NCI-H2171 (cell line): ENCODE measurements at places on chromosomes 2 and 18.

- DNase-seq = no peak
Measured at GRCh38 chr18:62080172-62080900, 106.5 kb downstream of the PIGN start.

DNA sequence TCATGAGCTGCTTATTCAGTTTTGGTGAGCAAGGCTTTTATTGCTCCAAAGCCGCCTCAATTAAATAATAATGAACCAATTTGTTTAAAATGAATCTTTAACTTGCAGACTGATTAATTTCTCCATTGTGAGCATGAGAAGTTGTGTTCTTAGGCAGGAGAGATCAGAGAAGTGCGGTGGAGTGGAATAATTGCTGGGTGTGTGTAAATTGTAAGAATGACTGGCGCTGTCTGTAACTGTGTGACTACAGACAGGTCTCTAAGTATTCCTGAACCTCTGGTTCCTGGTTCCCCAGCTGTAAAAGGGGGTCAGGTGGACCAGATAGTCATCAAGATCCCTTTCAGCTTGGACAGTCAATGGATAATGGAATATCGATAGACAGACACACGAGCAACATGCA lies 98.0 kb upstream of the EFEMP1 start:
- no peak for DNase-seq

DNA sequence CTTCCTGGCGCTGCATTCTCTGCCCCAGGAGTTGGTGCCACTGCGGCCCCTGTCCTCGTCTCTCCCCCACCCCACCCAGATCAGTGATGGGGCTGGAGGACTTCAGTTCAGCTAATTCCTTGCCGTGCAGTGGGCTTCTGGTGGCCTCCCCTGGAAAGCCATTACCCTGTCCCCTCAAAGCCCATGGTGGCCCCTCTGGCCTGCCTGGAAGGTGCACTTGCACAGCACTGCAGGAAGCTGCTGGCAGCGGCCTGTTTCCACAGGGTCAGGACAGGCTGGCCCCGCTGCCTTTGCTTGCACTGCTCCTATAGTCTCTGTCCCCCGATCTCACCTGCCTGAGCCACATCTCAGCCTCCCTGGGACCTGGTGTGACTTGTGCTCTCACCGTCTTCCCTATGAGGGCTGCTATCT lies 105.1 kb downstream of the USP40 start:
- no peak for DNase-seq

GRCh38 chr2:51673628-51674027 lies 641.7 kb upstream of the NRXN1 start:
- no peak for DNase-seq

- DNase-seq = no peak
Measured at GRCh38 chr2:151827564-151828142, 568 bp downstream of the ARL5A start.

GRCh38 chr2:178834086-178834485 lies 26.9 kb upstream of the TTN start:
- DNase-seq = no peak

- no peak for DNase-seq
Measured at GRCh38 chr2:127172306-127172705, 47.8 kb downstream of the CYP27C1 start.

GRCh38 chr18:28075501-28075900 lies 101.4 kb downstream of the CDH2 start:
- DNase-seq = no peak

GRCh38 chr2:29370581-29371125 lies 255.4 kb downstream of the CLIP4 start:
- no peak for DNase-seq

- no peak for DNase-seq
Measured at GRCh38 chr2:24050041-24050979, 769 bp downstream of the FKBP1B start.

- DNase-seq = no peak
Measured at GRCh38 chr2:145800151-145801091, 1280.5 kb upstream of the ZEB2 start.

GRCh38 chr2:10493634-10494281 lies 45.6 kb upstream of the ODC1 start:
- DNase-seq = no peak

GRCh38 chr2:76307495-76307894 lies 596.8 kb upstream of the GCFC2 start:
- no peak for DNase-seq

- DNase-seq = no peak
Measured at GRCh38 chr2:64637000-64637635, 16.6 kb downstream of the SERTAD2 start.

DNA sequence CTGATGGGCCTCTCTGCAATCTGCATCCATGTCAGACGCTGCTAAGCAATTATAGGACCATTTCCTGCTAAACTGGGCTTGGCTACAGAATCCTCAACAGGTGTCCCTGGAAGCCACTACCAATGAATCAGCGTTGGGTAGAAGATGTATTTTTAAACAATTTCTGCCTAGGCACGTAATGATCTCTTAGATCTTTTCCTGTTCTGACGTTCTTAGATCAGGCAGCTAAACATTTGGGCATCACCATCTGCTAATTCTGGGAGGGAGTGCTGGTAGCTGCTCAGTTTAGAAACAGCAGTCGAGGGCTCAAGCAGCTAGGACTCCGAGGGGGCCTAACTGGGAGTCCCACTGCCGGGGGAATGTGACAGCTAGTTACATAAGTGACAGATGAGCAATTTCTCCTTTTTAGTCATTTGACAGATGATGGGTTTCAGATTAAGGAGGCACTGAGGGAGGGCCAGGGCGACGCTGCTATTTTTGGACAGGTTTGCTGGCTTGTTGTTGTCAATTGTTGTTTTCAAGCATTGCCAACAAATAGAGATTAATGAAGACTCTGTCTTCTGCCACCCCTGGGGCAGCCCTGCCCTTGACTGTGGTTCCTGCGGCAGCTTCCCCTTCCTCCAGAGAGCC lies 92.7 kb downstream of the MRO start:
- peak; percentile 50 for DNase-seq

- DNase-seq = no peak
Measured at GRCh38 chr18:36303211-36303844, 5.8 kb downstream of the FHOD3 start.

- no peak for DNase-seq
Measured at GRCh38 chr2:16044946-16045456, 104.7 kb downstream of the MYCN start.

DNA sequence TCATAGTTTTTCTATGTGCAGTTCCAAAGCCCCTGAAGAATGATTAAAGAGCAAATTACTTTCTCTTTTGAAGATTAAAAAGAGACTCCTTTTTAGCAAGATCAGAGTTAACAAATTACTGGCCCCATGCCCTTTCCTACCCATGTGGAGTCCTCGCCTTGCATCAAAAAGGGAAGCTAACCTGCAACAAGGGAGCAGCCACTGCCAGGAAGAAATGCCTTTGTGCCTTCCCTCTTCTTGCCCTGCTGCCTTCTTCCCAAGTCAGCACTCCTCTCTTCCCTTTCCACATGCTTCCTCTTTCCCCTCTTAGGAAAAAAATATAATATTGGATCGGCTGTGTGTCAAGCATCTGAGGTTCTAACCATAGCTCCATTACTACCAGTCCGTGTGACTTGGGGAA lies 37.1 kb upstream of the CYP1B1 start:
- DNase-seq = no peak

DNA sequence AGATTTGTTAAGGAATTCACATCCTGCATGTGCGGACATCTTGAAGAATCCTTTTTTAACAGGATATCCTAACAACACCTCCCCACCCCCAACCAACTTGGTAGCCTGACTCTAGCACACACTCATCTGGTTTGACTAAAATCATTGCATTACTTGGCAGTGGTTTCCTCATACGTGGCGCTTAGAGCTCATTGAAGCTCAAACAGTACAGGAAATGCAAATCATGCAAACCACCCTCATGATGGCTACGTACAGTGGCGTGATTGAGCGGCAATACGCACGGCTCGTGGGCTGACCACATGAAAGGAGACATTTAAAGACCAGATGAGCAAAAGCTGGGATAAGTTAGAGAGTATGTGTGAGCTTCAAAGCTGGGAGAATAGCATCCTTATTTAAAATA lies 336.2 kb downstream of the ZEB2 start:
- no peak for DNase-seq

DNA sequence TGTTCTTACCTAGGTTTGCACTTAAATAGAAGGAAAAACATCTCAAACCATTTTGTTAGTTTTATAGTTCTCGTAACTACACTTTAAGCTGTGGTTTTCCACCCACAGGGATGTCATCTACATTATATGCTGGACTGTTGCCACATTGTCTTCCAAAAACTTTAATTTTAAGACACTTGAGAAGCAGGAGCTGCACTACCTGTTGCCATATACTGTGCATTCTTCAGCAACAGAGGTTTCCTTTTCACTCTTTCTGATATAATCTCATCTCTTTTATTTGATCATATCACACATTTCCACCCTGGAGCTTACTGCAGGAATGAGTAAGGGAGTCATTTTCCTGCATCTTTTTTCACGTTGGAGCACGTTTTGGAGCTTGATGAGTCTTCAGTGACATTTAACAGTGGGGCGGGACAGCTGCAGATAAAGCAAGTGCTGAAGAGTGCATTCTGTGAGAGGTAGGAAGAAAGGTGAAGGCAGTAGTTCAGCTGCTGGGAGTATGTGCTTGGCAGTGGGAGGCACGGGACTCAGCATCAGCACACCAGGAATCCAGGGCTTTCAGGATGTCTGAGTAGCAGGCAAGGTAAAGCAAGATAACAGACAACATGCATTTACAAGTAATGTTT lies 3.8 kb downstream of the LIMS1 start:
- no peak for DNase-seq

DNA sequence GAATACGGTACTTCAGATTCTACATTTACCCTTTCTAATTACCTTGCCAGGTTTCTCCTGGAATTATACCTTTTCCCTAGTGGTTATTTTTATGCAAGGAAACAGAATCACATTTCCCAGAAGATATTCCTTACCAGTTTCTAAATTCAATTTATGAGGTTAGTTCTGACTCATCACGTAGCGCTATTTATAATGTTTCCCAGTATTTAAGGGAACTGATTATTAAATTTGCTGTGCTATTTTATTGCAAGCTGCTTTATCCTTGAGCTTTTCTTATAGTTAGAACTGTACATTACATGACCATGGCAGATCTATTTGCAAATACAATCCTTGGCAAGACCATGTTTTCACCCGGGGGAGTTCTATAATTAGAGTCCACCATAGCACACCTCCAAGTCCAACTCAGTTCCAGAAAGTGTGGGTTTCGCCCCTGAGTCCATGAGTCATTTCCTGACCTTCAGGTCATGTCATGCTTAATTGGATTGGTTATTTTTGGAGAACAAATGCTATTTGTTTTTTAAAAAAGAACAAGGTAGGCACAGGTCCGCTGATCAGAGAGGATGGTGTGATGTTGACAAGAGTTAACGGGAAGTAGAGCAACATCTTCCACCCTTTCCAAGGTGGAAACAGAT lies 126.6 kb downstream of the ZNF532 start:
- no peak for DNase-seq

DNA sequence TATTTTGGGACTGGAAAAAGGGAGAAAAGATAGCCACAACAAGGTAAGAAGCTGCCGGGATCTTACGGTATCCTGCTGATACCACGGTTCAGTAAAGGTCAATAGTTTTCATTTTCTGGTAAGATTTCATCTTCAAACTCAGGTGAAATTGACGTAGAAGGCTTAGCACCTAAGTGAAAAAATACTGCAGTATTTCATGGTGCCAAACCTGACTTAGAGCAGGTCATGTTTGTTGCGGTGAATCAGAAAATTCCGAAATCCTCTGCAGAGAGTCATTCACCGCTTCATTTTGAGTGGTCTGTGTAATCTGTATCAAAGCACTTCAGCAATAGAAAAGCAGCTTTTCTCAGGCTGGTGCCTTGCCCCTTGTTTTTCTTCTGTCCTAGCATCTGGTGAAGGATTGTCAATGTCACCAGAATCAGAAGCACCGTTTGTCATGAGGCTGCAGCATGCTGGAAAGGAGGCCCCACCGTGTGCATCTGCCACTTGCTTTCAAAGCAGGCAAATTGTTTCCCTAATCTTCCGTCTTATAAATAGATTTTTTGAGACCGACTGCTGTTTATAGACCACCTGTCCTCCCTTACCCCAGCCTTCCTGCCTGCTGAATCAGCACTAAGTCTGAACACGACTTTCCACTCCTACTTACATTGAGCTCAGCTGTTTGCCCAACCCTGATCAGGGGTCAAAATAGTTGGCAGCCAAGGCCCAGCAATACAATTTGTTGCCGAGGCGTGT lies 156.3 kb downstream of the EML6 start:
- peak; percentile 86 for DNase-seq

GRCh38 chr2:208195531-208195930 lies 5.7 kb upstream of the C2orf80 start:
- DNase-seq = no peak

GRCh38 chr2:106975641-106976040 lies 89.7 kb upstream of the ST6GAL2 start:
- no peak for DNase-seq

- DNase-seq = no peak
Measured at GRCh38 chr2:147851244-147851930, 6.6 kb downstream of the ACVR2A start.

GRCh38 chr18:9103376-9103873 lies 926 bp downstream of the NDUFV2 start:
- DNase-seq = no peak

DNA sequence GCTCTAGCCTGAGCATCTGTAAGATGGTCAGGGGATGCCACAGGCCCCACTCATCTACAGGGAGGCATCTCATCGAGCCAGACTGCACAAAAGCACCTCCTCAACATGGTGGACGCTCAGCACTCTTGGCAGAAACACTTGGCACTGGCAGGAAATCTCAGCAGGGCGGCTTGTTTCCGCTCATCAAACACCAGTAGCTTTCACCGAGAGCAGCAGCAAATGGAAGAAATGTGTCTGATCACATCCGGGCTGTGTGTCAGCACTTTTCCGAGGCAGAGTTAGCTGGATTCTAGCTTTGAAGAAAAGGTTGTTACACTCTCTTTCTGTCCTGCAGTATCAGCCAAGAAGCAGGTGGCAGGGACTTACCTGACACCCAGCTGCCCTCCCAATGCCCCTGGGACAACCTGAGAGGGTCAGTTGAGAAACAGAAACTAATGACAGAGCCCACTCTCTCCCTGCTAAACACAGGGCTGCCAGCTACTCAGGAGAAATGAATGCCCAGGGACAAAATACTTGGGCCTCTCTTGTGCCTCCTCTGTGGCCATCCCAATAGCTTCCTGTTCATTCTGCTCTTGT lies 68.9 kb upstream of the FZD7 start:
- DNase-seq = no peak

GRCh38 chr2:148642112-148642744 lies 2.3 kb upstream of the EPC2 start:
- DNase-seq = no peak

DNA sequence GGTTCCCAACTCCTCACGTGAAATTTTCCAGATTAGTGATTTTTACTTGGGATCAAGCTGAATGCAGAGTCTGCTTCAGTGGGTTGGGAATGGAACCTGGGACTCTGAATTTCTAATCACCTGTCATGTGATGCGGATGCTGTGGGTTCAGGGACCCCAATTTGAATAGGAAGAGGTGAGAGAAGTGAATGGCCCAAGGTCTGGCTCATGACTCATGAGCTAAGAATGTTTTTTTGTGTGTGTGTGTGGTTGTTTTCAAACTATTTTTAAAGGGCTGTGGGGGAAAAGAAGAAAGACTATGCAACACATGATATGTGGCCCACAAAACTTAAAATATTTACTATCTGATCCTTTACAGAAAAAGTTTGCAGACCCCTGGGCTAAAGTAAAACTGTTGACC lies 108.5 kb upstream of the CYRIA start:
- DNase-seq = no peak
